ENCODE measurements at places on chromosomes 6 and 20.

DNA sequence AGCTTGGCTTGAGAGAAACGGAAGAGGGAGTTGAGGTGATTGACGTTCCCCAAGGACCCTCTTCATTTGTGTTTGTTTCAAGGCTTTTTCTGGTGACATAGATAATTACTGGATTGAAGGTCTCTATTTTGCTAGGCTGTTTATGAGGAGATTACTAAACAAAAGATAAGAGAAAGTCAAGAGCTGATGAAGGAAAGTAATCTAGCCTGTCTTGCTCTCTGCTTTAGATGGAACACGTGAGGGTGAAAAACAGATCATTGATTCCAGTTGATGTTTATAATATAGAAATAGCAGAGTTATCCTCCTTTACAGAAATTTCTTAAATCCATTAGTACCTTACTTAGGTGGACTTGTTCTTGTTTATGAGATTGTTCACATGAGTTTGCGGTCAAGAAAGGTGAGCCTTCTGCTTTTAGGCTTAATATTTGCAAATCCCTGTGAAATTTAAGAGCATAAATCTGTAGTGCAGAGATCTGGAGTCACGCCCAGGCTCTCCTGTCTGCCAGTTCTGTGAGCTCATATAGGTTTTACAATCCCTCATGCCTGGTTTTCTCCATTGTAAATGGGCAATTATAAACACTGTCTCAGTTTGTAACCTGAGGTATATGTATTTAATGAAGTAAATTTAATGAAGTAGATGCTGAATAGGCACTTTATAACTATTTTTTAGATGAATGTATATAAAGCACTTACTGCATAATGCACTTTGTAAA lies 272.8 kb downstream of the NKAIN2 start:
- ATAC-seq, result no peak

DNA sequence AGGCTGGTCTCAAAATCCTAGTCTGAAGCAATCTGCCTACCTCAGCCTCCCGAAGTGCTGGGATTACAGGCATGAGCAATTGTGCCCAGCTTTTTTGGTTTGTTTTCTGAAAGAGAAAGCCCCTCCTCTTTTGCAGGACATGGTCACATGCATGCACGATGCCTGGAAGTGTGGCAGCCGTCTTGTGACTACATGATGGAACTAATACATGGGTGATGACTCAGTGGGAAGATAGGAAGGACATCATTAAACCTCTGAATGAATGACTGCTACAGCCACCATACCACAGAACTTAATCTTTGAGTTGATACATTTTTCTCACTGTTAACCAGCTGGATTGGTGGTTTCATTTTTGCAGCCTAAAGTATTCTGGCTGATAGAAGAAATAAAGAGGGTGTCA lies 13.4 kb upstream of the CTNNBL1 start:
- no peak for ATAC-seq

- ATAC-seq, result no peak
These were observed 39.5 kb upstream of the KIF16B start for GRCh38 chr20:16612706-16613105.

- no peak for ATAC-seq
These were observed 125.6 kb downstream of the BANF2 start for GRCh38 chr20:17825252-17825959.

GRCh38 chr6:69835414-69836179 lies 30.8 kb upstream of the COL19A1 start:
- ATAC-seq, result no peak

DNA sequence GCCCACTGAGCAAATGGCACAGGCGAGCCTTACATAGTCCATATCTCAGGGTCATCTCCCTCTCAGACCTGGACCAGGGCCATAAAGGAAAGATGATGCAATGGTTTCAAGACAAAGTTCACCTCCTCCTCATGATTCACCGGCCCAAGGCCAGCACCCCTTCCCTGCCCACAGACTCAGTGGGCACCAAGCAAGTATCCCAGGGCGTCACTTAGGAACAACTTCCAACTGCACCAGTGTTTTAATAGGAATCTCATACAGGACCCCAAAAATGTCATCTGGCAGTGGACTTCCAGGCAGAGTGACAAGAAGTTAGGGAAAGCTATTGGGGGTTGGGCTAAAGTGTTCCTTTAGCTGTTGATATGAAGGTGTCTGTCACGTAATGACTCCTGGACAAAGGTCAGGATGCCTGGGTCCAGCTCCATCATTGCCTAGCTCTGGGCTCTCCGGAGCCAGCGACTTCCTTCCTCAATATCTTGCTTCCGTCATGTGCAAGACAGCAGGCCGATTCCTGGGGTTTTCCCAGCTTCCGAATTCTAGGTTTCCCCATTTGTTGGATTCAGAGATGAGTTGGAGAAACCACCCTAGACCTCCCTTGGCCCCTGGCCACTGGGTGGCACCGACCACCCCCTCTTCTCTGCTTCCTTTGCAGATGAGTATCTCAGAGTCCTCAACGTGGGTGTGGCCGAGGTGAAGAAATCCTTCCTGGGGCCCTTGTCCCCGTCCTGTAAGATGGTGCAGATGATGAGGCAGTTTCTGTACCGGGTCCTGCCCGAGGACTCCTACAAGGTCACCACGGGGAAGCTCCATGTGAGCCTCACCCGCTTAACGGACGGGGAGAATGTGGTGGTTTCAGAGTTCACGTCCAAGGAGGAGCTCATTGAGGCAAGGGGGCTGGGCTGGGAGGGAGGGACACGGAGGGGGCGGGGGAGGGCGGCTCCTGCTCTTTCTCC lies 21.1 kb downstream of the PNPLA1 start:
- ATAC-seq, result no peak

DNA sequence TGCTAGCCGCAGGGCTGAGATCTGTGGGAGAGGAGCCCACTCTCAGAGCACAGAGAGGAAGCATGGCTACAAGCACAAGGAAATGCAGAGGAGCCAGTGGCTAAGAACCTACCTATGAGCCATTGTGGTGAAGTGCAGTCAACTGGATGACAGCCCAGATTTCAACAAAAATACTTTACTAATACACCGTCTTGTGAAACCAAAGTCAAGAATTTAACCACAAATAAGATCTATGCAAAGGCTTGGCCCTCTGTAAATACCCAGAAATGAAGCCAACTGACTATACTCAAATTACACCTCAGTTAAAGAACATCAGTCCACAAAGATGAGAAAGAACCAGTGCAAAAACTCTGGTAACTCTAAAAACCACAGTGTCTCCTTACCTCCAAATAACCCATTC lies 40.1 kb upstream of the PTCHD4 start:
- no peak for ATAC-seq

GRCh38 chr20:17327185-17328148 lies 100.6 kb downstream of the PCSK2 start:
- no peak for ATAC-seq

DNA sequence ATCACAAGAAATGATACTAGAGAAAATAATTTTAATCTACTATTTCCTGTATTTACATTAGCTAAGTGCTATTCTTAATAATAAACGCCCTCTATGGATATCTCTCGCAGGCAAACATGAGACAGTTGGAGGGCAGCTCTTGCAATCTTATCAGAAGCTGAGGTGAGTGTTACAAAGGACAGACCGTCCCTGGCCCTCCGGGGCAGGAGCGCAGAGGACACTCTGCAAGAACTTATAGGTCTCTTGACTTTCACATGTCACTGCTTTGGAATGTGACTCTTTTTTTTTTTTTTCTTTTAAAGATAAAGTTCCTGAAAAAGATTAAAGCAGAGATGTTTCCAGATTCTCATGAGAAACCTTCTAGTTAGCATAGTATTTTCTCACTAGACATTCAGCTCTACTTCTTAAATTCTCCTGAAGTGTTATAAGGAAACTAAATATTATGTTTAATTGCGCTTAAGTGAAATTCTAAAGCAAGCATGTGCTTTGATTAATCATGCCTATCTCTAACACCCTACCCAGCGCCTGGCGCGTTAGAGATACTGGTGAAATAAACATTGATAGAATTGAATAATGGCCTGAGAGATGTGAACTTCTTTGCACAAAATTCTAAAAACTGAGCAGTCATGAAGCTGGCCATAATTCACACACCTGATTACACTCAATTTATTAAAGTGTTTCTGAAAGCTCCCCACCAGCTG lies 57.4 kb downstream of the SYTL3 start:
- ATAC-seq, result peak; percentile 35

- no peak for ATAC-seq
These were observed 80.8 kb downstream of the SLC22A23 start for GRCh38 chr6:3376064-3376463.

DNA sequence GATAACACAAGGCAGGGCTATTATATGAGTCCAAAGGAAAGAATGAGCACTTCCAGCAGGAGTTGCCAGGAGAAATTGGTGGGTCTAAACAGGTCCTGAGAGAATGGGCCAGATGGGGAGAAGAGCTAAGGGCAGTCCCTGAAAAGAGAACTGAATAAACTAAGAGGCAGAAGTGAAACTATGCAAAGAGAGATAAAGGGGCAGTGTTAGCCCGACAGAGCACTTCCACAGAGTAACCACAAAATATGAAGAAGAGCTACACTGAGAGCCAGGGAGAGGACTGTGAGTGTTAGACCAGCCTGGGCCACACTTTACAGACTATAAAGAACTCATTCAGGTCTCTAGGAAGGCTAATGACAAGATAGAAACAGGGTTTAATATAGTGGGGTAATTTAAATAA lies 43.8 kb downstream of the RALGAPA2 start:
- ATAC-seq, result no peak

DNA sequence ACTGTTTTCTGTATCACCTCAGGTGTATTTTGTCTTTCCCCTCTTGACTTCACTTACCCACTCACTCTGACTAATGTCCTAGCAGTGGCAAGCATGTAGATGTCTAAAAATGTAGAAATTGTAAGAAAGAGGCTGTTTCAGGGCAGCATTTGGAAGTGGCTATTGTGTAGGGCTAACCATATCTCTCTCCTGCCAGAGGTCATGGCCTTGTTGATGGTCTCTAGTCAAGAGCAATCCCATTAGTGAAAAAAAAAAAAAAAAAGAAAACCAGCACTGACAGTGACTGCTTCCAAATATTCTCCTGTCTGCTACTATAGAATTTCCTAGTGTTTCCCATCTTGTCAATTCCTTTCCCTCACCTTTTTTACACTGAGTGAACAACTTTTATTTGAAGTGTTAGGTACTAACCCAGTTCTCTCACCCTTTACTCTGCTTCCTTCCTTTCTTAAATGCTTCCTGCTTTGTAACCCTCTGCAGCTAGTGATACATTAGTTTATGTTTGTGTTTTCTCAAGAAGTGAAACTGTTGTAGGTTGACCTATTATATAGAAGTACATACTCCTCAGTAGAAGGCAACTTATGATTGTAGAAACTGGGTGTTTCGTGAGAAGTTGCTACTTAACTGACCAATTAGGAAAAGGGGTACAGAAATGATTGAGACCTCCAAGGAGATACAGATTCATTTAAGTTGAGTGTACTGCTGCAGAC lies 174.1 kb upstream of the PTPRK start:
- no peak for ATAC-seq

GRCh38 chr6:161522276-161522675 lies 248.4 kb upstream of the AGPAT4 start:
- ATAC-seq, result no peak

DNA sequence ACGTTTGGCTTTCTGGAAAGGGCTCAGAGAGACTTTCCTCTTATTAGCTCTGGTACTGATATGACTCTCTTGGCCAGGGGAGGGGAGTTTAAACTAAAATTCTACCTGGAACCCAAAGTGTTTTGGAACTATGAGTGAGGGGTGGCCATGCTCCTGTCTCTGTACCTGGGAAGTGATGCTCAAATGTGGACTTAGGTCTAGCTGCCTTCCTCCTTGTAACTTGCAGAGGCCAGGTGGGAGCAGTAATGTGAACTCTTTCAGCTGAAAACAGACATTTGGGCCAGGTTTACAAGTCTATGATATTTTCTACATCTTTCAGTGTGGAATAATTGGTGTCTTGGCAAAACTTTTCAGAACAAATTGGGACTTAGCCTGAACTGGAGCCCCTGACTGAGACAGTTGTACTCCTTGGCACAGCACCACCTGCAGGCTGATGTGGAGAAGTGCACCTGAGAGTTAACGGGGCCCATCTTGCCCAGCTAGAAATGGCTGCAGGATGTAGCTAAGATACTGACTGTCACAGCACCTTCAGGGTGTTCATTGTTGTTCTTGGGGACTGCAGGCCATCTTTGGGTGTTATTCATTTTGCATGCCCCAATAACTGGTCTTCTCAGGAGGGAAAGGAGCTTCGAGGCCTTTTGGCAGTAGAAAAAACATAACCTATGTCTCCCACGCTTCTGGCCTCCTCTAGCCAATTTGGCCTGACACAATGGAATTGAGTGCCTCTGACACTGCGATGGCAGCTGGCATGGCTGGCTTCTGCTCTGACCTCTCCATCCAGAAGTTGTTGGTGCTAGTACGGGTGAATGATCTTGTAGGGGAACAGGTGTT lies 37.1 kb downstream of the CD109 start:
- peak; percentile 75 for ATAC-seq

DNA sequence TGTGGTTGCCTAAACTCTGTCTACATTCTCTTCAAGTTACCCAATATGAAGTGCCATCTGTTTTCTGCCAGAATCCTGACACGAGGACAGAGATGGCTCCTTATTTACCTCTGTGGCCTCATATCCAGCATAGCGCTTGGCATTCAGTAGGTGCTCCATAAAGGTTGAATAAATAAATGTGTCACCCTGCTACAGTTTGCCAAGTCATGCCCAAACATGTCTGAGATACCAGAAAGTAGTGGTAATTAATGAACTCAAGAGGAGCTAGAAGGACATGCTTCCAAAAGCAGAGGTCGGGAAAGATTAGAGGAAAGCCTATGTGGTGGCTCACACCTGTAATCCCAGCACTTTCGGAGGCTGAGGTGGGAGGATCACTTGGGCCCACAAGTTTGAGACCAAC lies 30.9 kb upstream of the E2F3 start:
- no peak for ATAC-seq

- ATAC-seq, result peak; percentile 71
These were observed 72.5 kb upstream of the SULF2 start for GRCh38 chr20:47857569-47858464.

DNA sequence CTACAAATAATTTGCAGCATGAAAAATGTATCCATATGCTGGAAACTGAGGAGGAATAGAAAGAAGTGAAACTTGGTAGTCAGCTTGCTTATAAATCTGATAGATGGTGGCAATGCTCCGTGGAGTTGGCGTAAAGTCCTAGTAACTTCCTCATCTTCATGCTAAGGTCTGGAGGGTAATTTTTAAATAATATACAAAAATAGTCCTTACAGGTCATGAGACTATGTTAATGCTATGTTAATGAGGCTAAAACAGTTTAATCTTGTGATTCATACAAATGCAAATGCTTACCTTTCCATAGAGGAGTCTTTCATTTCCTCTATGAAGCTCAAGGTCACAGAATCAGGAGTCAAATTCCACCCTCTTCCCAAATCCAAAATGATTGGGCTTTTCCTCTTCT lies 9.4 kb upstream of the CRIP3 start:
- ATAC-seq, result no peak

DNA sequence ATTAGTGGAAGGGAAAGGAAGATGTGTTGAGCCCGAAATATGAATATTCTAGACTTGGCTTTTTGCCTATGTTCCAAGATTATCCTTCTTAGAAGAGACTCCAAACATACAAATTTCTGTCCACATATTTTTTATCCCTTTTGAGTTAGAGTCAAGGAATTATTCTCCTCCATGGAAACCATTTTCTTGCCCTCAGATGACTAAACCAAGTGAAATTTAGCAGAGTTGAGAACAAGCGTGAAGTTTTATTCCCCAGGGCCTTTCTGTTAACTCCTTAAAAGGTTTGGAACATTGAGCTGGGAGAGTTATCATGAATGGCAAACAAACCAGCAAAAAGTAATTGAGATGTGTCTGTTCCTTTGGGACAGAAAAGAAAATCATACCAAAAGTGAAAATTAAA lies 286.1 kb upstream of the PLCB4 start:
- no peak for ATAC-seq
